ENCODE measurements at places on chromosomes 16 and 17. TPM values are rescaled to one million over a fixed set of nuclear protein-coding genes. Genes with fewer than 3 reads are reported as not detected.

DNA sequence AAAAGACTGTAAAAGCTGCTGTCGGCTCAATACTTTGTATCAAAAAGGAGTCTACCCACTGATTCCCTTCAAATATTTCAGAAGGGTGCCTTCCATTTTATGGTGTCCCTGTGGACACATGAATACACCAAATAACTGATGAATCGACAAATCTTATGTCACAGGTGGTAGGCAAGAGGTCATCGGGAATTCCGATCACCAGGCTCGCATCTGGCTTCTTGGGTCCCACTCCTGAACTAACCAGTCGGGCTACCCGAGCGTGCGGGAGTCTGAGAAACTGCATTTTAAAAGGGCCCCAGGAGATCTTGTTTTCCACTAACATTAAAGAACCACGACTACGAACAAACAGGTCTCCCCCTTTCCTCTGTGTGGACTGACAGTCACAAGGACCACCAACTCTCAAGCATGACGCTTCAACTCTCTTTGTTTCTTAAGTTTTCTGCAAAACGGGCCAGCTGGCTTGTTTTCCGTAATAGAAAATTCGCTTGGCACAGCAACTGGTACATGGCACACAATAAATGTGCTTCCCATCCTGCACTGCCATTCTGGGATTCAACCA, 873 bp downstream of the PSME3IP1 start:
- H3K4me1 ChIP-seq = peaks cover 52% of the 10 kb centered on the region
- peak overlapping the region; percentile 97 for H3K27ac ChIP-seq
- H3K36me3 ChIP-seq = peaks cover 3% of the 10 kb centered on the region
- peak overlapping the region; percentile 99 for H3K4me3 ChIP-seq
- H3K27me3 ChIP-seq = no peaks in the 10 kb centered on the region

GRCh38 chr17:69059458-69060175, 1.1 kb downstream of the ABCA9 start:
- DNase-seq = no peak
- peaks cover 13% of the 10 kb centered on the region for H3K36me3 ChIP-seq
- peaks cover 41% of the 10 kb centered on the region for H3K4me1 ChIP-seq
- no peaks in the 10 kb centered on the region for H3K27me3 ChIP-seq

GRCh38 chr17:65799869-65800268, 238.4 kb upstream of the AXIN2 start:
- peaks cover 25% of the 10 kb centered on the region for H3K36me3 ChIP-seq
- no peaks in the 10 kb centered on the region for H3K4me1 ChIP-seq
- no peaks in the 10 kb centered on the region for H3K27me3 ChIP-seq
- H3K27ac ChIP-seq = peak overlapping the region; percentile 43

- H3K27ac ChIP-seq = no peak overlapping the region
- H3K36me3 ChIP-seq = peaks cover 5% of the 10 kb centered on the region
Measured at GRCh38 chr16:88519240-88519639, 51.0 kb upstream of the ZC3H18 start.

GRCh38 chr17:74437702-74438101, 5.8 kb downstream of the GPRC5C start:
- peaks cover 3% of the 10 kb centered on the region for H3K36me3 ChIP-seq
- peaks cover 36% of the 10 kb centered on the region for H3K27me3 ChIP-seq
- DNase-seq = no peak

- no peak overlapping the region for H3K27ac ChIP-seq
- peaks cover 10% of the 10 kb centered on the region for H3K36me3 ChIP-seq
- no peaks in the 10 kb centered on the region for H3K27me3 ChIP-seq
- H3K4me3 ChIP-seq = no peak overlapping the region
- DNase-seq = no peak
Measured at GRCh38 chr17:5364156-5364555, 55.3 kb downstream of the NUP88 start.

GRCh38 chr17:45319239-45319703, 2.5 kb upstream of the MAP3K14 start:
- no peaks in the 10 kb centered on the region for H3K27me3 ChIP-seq
- peak overlapping the region; percentile 72 for H3K4me3 ChIP-seq

DNA sequence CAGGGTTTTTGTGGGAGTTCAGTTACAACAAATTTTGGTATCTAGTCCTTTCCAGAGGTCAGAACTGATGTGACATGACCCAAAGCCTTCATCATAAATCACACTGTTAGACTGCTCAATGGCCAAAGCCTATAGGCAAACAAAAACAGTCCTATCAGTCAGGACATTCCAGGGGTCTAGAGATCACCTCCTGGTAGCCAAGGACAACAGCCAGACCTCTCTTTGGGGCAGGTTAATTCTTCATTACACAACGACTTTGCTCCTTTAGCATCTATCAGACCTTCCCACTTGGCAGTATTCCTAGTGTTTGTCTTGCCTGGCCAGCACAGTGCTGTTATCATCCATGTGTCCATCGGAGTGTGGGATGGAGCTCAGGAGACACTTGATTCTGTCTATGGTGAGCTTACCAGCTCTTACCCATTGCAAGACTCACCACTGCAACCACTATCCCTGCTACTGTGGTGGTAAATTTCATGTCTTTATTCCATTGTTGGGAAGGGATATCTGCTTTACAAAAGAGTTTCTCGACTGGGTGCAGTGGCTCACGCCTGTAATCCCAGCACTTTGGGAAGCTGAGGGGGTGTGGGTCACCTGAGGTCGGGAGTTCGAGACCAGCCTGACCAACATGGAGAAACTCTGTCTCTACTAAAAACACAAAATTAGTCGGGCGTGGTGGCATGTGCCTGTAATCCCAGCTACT, 95.5 kb upstream of the DHX40 start:
- H3K4me3 ChIP-seq = no peak overlapping the region
- H3K27ac ChIP-seq = no peak overlapping the region
- no peaks in the 10 kb centered on the region for H3K36me3 ChIP-seq
- no peak for DNase-seq
- peaks cover 11% of the 10 kb centered on the region for H3K4me1 ChIP-seq

DNA sequence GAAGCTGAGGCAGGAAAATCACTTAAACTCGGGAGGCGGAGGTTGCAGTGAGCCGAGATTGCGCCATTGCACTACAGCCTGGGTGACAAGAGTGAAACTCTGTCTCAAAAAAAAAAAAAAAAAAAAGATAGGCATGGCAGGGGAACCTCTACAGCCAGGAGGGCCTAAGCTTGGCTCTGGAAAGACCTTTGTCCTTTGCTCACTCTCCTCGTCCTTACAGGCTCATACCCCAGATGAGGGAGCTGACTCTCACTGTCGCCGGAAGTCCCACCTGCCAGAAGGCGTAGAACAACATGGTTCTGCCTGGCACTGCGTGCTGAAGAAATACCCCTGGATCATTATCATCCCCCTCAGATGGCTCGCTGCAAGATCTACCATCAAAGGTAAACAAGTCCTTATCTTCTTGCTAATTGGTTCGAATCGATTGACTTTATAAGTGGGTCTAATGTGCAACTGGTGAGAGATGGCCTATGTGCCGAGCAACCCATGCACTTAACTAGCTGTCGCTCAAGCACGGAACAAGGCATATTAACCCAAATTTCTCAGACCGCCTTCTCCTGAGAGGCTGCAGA, 29.7 kb downstream of the RTN4RL1 start:
- peaks cover 51% of the 10 kb centered on the region for H3K4me1 ChIP-seq
- H3K36me3 ChIP-seq = no peaks in the 10 kb centered on the region
- no peak for DNase-seq
- no peak overlapping the region for H3K4me3 ChIP-seq

DNA sequence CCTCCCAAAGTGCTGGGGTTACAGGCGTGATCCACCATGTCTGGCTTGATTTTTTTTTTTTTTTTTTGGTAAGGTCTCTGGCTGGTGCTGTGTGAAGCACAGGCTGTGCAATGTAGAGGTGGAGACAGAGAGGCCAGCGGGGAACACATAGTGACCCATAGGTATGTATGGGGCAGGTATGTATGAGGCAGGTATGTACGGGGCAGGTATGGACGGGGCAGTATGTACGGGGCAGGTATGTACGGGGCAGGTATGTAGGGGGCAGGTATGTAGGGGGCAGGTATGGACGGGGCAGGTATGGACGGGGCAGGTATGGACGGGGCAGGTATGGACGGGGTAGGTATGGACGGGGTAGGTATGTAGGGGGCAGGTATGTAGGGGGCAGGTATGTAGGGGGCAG, 5.0 kb downstream of the RPL3L start:
- peaks cover 6% of the 10 kb centered on the region for H3K4me1 ChIP-seq
- no peak overlapping the region for H3K27ac ChIP-seq
- no peak overlapping the region for H3K4me3 ChIP-seq
- DNase-seq = no peak

DNA sequence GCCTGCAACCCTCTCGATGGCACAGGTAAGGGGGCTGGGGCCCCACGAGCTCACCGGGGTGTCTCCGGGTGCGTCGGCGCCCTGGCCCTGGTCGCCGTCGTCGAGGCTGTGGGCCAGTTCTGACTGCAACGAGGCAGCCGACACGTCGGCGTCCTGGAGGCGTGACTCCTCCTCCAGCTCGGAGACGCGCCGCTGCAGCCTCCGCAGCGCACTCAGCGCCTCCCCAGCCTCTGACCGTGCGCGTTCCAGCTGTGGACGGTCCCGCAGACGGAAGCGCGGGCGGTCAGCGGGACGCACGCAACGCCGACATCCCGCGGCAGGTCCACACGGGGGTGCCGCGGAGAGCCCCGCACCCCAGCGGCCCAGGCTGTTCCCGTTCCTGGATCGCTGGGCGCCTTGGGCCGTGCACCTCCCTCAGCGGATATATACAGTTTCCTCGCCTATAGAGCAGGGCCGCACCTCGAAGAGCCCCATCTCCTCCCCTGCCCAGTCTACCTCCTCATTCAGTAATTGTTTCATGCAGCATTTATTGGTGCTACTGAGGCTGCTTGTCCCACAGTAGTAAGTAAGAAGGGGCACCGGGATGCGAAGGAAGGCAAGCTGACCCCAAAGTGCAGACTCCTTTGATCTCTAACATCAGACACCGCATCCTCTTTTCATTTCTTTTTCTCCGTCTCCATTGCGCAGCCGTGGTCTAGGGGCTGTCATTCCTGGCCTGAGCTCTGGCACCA, 5.8 kb downstream of the THOC6 start:
- H3K36me3 ChIP-seq = no peaks in the 10 kb centered on the region
- H3K27me3 ChIP-seq = peaks cover 43% of the 10 kb centered on the region
- peaks cover 7% of the 10 kb centered on the region for H3K4me1 ChIP-seq
- peak overlapping the region; percentile 7 for H3K4me3 ChIP-seq
- DNase-seq = no peak

The TPSG1 gene
- total RNA-seq = not detected

The FA2H gene
- not detected for total RNA-seq

The CHAD gene
- total RNA-seq = 0.27 TPM

The KRT12 gene
- not detected for total RNA-seq

The DPEP3 gene
- total RNA-seq = not detected

The TMEM238L gene
- not detected for total RNA-seq

The EVI2B gene
- not detected for total RNA-seq
